CD4-positive, alpha-beta T cell treated with Interleukin-6 at 100 ng/mL for 8 hours (primary cell): ENCODE measurements at places on chromosomes 5 and 9.

DNA sequence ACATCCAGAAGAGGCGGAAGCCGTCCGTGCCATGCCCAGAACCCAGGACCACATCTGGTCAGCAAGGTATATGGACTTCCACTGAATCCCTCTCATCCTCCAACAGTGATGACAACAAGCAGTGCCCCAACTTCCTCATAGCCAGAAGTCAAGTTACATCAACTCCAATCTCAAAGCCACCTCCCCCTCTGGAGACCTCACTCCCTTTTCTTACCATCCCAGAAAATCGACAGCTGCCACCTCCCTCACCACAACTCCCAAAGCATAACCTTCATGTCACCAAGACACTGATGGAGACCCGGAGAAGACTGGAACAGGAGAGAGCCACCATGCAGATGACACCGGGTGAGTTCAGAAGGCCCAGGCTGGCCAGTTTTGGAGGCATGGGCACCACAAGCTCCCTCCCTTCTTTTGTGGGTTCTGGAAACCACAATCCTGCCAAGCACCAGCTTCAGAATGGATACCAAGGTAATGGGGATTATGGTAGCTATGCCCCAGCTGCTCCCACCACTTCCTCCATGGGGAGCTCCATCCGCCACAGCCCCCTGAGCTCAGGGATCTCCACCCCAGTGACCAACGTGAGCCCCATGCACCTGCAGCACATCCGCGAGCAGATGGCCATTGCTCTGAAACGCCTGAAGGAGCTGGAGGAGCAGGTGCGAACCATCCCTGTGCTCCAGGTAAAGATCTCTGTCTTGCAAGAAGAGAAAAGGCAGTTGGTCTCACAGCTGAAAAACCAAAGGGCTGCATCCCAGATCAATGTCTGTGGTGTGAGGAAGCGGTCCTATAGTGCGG, 130.3 kb upstream of the DMRT1 start:
- DNase-seq, result no peak

DNA sequence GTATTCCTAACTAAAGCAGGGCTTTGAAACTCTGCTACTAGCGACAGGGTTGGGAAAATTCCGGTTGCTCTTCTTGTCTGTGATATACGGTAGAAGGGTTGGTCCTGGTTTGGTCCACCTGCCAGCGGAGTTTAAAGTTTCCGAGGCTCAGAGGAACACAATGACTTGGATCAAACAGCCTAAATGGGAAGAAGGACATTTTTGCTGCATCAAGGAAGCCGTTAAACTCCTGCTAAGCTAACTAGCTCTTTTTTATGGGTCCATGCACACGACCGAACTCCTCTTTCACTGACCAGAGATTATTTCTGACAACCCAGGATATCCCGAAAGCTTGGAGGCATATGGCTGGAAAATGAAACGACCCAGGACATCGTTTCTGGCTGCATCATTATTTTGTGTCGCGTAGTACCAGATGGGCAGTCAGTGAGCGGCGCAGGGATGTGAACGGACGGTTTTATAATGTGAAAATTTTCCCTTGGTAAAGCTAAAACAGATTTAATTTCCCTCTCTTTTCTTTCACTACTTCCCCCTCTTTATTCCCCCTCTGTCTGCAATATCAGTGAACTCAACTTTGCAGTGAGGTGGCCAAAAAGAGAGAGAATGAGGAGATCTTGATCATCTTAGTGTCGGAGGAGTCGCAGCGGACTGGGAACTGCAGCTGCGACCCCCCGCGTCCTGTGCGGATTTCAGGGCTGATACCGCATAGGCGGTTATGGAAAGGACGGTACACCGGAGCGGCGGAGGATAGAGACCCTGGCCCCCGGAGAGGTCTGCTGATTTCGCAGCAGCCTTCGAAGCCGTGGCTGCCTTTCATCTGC, at the start of gene LURAP1L:
LURAP1L (plus strand) TSS at position 160 of the 818 bp plus-strand sequence. CDS start 696 bp downstream, outside the sequence.
- DNase-seq, result no peak

- DNase-seq, result no peak
These were observed 296.7 kb upstream of the PANK3 start for GRCh38 chr5:168875832-168876231.

DNA sequence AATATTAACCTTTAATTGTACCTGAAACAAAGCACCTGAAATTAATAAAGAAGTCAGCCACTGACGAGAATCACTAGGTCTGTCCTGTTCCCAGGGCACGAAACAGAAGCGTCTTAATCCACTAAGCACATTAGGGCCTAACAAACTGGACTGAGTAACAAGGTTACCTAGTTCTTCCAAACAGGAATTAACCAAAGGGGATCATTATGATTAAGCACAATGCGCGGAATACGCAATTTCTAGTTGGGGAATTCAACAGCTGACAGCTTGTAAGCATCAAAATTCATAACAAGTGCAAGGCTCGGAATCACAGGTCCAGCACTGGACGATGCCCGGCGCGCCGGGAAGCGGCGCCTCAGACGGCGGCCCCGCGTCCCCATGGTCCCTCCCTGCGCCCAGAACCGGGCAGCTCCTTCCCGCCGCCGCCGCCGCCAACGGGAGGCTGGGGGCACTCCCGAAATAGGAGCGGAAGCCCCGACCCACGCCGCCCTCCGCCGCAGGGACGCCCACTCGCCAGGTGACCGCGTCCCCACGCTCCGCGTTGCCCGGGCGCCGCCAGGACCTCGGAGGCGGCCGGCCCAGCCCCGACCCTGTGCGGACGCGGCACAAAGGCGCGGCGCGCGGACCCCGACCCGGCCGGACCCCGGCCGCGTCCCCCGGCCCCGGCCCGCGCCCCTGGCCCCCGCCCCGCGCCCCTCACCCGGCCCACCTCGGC, 898 bp downstream of the CAMSAP1 start:
- no peak for DNase-seq

DNA sequence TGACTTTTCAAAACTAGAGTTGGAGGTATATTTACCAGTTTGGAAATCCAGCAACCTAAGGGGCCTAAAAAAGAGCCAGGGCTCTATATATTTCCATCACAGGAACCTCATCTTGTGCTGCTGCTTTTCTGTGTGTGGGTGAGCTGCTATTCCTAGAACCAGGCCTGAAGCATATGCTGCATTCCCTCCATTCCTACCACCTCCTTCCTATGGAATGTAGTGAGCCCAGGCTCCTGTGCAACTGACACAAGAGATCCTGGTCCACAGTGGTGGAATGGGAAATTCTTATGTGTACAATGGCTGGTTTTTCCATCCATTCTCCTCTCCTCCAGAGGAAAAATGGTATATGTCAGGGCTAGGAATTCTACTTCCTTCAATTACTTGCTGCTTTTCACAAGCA, 39.1 kb downstream of the SPEF2 start:
- no peak for DNase-seq

GRCh38 chr5:33049842-33050241, 338.7 kb downstream of the NPR3 start:
- DNase-seq, result no peak

GRCh38 chr5:39671561-39671961, 246.8 kb upstream of the DAB2 start:
- DNase-seq, result no peak

DNA sequence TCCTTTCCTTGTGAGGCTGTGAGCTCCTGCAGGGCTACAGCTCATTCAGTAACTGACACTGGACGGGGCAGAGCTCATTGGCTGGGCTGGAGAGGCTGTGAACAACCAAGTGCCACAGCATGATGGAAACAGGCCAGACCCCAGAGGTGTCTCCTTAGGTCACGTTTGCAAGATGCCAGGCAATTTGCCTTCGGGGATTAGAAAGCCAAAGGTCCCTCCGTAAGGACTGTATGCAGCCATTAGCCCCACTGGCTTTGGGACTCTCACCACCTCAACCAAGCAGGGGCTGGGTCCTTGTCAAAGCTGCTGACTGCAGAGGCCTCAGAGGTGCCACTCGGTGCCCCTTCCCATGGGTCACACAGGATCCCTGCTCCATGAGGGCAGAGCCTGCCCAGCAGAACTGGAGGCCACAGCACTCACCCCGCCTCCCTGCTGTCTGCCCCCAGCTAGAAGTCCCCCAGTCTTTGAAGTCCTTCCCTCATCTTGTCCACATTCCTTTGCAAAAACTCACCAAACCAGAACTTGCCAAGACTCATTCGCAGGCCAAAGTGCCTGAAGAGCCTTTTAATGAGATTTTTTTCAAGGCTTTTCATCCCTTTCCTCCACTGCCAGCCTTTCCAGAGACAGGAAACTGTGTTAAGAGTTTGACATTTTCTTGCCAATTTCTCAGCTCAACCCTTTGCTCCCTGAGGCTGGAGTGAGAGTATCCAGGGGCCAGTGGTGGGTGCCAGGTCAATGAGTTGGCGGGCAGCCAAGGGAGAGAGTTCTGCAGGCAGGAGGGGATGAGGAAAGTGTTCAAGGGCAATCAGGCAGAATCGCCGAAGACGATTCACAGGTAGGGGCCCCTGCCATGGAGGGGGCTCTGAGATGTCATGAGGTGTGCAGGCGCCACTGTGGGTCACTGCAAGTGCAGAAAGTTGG, 39.7 kb upstream of the SLC25A51 start:
- no peak for DNase-seq

GRCh38 chr9:134590240-134591081, 51.1 kb upstream of the COL5A1 start:
- DNase-seq, result no peak

GRCh38 chr9:131574730-131575640, 29.7 kb downstream of the PRRT1B start:
- no peak for DNase-seq

GRCh38 chr5:146548781-146549449, 32.9 kb upstream of the GPR151 start:
- no peak for DNase-seq

- DNase-seq, result no peak
These were observed 5.5 kb upstream of the N4BP3 start for GRCh38 chr5:178107756-178108310.

DNA sequence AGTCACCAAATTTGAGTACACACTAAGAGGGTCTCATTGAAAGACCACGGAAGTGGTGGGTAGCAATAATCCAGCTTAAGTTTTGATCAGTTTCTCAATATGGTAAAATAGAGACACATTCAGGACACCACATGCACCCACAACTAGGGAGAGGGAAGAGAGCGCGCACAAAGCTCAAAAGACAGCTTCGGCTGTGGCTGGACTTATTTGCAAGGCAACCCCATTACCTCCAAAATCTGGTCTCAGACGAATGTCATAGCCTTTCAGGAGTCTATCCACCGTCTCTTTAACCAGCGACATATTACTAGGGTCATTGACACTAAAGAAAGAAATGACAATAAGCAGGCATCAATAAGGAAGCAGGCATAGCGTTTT, 443 bp downstream of the GABRB2 start:
- DNase-seq, result no peak

DNA sequence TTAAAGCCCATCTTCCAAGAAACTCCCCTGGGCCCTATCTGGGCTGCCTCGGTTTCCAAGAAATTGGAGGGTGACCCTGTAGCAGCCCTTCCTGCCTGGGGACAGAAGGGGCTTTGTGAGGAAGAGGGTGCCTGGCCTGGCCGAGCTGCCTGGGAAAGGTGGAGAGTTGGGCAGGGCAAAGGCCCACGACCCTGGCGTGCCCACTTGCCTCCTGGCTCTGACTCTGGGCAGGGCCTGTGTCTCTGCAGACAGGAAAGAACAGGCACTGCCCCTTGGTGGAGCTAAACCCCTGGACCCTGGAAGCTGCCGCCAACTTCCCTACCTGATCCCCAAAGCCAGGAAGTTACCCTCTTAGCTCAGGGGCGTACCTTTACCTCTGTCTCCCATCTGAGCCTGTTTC, 149.3 kb downstream of the RGS3 start:
- DNase-seq, result no peak

DNA sequence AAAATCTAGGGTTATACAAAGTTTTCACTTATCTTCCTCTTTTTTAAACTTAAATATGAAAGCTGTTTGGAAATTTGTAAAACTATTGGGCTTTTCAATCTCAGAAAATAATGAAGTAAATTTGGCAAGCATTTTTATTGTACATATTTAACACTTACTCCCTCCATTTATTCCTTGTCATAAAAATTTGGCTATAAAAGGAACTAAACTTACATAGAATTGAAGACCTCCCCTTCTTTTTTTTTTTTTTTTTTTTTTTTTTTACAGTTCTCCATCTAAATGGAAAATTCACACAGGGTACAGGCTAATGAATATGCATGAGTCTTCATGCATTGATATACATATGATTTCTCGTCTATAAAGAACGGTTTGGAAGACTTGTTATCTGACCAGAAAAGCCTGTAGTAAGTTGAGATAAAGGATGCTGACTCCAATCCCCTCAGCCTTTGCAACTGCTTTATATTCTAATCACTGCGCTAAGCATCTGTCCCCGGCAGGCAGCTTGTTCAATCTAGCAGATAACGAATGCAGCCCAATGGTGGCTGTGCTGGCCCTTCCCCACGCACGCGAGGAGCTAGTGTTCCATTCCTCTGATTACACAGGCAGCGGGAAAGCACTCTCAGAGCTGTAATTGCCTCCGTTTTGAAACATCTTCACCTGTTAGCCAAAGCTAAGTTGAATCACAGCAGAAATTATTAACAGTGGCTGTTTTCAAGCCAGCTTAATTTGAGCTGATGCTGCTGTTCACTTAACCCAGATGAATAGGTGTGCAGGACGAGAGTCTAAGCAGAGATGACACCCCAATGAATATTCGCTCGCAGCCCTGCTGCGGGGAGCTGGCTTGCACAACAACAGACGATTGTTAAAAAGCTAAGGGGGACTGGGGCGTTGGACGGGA, 453.8 kb upstream of the ZNF608 start:
- DNase-seq, result no peak

DNA sequence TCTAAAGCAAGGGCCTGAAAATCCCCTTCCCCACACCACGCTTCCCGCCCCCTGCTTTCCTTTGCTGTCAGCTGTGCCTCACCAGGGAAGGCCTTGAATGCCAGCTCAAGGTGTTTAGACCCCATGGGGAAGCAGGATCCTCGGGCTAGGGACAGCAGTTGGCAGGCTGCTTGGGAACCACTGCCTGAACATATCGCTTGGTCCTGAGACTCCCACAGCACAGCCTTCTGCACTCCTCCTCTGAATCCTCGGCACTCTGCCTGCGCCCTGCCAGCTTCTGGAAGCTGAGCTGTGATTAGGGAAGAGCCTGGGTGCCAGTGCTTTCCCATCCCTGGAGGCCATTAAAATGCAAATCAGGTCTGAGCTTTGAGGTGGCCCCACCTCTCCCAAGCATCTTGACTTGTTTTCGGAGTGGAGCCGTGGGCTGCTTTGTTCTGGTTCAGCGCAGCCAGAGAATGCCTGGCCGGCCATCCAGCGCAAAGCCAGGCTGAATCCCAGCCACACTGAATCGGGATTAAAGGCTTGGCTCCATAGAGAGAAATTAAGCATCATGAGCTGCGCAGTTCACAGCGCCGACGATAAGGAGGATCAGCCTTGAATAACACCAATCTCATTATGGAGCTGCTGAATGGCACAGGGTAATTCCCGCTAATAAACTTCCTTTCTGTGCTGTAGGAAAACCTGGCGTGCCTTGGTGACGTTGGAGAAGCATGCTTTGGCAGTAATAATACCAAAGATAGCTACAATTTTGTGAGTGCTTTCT, 40.0 kb downstream of the AMBP start:
- no peak for DNase-seq

DNA sequence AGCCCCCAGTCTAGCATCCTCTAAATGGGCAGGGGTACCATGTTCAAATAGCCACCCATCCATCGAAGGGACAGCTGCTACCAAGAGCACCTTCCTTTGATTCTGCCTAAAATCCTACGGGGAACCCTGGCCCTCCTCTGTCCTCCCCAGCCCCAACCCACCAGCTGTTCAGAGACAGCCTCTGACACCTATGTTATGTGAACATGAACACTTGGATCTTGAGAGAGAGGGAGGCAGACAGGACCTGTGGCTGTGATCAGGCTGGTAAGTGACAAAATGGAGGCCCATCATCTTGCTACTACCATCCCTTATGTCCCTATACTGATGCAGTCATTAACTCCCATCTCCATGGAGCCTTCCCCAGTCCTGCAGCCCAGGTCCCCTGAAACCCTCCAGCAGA, 8.2 kb downstream of the SLC23A1 start:
- DNase-seq, result no peak

GRCh38 chr9:109251080-109251775, 69.6 kb downstream of the EPB41L4B start:
- DNase-seq, result no peak
